ENCODE measurements at places on chromosomes 4 and X.
A peak's percentile ranks its signal among the peaks of the same experiment; 100 is the strongest.

GRCh38 chrX:118437283-118437682 is 58.3 kb upstream of the DOCK11 start:
- DNase-seq, result no peak

GRCh38 chr4:87835197-87835596 is 2.4 kb downstream of the MEPE start:
- no peak for DNase-seq

- DNase-seq, result no peak
Observed at GRCh38 chr4:169295822-169296221, 25.1 kb upstream of the SH3RF1 start.

DNA sequence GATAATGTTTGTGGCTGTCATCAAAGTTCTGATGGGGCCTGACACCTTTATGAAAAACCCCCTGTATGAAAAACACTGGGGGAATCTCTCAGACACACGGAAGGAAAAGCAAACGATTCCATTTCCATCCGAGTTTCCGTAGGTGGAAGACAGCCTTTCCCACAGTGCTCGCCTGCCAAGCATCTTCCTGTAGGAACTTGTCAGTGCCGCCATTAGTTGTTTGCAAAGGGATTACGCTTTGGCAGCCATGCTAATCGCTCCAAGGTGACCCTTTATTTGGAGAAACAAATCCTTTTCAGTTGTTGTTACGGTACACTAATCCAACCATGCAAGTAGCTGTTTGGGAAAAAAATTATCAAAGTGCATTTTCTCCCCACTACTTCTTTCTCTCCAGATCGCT is 44.4 kb upstream of the STOX2 start:
- DNase-seq, result peak; percentile 50

GRCh38 chrX:65508851-65509250 is 25.7 kb downstream of the LAS1L start:
- DNase-seq, result no peak

DNA sequence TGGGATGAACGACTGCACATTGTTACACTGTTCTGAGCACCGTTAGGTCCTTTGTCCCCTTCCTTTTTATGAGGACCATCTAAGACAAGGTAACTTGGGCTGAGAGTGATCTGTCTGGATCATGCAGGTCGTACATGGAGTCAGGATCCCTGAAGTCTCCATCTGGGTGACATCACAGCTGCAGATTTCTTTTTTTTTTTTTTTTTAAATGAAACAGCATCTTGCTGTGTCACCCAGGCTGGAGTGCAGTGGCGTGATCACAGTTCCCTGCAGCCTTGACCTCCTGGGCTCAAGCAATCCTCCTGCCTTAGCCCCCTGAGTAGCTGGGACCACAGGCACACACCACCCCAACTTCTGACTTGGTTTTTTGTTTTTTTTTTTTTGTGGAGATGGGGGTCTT is 16.5 kb downstream of the SHROOM2 start:
- no peak for DNase-seq

DNA sequence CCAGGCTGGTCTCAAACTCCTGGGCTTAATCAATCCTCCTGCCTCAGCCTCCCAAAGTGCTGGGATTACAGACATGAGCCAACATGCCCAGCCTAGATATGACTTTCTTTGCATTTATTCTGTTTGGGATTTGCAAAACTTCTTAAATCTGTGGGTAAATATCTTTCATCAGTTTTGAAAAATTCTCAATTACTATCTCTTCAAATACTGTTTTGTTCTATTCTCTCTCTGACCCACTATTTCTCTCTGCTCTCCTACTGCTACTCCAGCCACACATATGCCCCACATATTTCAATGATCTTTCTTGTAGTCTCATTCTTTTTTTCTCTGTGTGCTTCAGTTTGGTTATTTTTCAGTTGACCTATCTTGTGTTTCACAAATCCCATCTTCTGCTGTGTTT is 205.1 kb downstream of the CHIC2 start:
- no peak for DNase-seq

DNA sequence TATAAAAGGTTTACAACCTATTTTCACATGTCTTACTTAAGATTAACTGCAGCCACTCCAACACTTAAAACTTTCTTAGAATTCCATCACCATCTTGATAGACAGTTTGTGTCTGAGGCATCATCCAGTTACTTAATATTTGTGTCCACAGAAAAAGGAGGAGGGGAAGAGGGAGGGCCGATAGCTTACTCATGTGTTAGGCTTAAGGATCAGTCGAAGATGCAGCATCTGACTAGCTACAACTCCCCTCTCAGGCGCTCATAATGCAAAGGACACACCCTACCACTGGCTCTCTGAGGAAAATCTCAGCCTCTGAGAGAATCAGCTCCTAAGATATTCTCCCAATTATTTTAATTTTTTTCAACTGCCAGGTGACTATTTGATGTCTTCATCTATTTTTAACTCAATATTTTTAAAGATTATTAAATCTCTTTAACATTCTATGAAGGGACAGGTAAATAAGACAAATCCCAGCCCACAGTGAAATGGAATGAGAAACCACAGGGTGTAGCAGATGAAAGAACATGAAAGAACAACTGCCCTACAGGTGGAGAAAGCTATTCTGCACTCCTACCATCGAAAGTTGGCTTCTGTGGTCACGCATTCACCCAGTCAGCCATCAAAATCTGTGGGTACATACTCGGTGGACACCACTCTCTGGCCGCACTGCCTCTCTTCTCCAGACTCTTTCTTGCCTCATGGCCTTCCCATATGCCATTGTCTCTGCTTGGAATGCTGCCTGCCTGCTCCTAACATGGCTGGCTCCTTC is 48.0 kb downstream of the ARAP2 start:
- peak; percentile 16 for DNase-seq

DNA sequence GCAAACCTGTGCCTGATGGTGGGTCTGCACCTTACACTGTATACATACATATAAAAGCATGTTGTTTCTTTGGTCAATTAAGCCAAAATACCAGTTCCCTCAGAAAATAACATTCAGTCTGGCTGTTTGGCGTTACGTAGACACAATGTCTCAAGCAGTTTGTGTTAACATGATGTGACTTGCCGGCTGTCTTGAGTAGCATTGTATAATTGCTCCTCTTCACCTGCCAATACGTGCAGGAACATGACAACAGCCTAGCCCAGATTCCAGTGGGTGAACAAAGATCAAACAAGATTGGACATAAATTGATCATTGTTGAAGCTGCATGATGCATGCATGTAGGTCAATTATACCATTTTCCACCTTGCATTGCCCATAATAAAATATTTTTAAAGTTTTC is 102.3 kb downstream of the F11 start:
- DNase-seq, result peak; percentile 86

DNA sequence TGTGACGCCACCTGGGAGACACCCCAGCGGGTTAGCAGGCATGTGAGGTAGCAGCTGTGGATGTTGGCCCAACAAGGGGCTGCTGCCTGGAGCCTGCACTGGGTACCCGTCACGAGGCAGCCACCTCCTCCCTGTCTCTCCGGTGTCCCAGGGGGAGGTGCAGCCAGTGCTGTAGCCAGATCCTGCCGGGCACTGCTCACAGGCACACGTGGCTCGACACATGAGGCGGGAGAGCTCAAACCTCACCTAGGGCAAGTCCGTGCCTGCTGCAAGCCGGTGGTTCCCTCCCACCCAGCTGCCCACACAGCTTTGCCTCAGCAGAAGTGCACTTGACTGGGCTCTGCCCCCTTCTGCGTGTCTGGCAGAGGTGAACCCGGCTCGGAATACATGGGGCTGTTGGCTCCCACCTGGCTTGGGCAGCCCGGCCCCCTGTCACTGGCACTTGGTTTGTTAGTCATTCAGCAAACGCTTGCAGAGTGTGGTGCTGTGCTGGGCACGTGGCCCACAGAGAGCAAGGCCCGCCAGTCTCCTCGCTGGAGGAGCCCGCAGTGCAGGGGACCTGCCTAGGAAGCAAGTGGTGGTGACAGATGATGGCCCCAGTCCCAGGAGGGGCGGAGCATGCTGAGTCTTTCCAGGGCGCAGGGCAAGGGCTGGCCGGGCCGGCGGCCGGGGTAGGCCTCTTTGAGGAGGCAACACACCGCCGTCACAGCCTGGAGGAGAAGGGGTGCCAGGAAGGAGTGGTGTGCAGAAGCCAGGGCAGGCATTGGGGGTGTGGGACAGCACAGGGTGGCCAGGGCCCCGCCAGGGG is 10.1 kb upstream of the SH3TC1 start:
- DNase-seq, result peak; percentile 95

- no peak for DNase-seq
Observed at GRCh38 chr4:7291372-7292114, 99.2 kb downstream of the SORCS2 start.

GRCh38 chrX:47633689-47634590 is 4.2 kb upstream of the CFP start:
- no peak for DNase-seq

- no peak for DNase-seq
Observed at GRCh38 chr4:101081695-101082369, 265.5 kb downstream of the PPP3CA start.

DNA sequence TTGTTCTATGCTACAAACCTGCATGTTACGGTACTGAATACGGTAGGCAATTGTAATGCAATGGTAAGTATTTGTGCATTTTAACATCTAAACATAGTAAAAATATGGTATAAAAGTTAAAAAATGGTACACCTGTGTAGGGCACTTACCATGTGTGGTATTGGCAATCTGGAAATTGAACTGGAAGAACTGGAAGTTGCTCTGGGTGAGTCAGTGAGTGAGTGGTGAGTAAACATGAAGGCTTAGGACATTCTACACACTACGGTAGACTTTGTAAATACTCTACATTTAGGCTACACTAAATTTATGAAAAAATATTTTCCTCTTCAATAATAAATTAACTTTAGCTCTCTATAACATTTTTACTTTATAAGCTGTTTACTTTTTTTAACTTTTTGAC is 78.9 kb downstream of the RRAGB start:
- no peak for DNase-seq

DNA sequence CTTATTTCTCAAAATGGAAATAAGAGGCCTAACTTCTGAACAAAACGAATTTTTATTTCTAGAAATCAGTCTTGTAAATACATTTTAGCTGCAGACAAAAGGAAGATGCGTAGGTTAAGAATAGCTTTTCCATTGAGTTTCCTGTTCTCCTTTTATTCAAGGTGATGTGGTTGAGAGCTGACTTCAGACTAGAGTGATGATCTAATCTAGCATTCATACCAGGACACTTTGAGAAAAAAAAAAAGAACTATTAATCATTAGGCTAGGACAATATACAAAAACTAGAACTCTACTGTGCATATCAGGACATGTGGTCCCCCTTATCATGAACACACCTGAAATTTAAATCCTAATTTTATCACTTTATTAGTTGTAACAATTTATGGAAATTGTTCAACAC is 884.5 kb upstream of the EPHA5 start:
- no peak for DNase-seq

DNA sequence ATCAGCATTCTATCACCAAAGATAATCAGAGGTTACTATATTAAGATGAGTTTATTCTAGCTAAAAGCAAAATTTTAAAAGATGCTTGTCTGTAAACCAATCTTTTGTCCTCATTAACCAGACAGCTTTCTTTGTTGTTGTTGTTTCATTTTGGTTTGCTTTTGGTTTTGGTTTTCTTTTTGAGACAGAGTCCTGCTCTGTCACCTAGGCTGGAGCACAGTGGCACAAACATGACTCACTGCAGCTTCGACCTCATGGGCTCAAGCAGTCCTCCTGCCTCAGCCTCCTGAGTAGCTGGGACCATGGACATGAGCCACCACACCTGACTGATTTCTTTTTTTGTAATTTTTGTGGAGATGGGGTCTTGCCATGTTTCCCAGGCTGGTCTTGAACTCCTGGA is 102.9 kb downstream of the COX18 start:
- no peak for DNase-seq

GRCh38 chr4:40055863-40056715 is 561 bp upstream of the N4BP2 start:
- no peak for DNase-seq

GRCh38 chrX:21524008-21524407 is 134.1 kb downstream of the KLHL34 start:
- DNase-seq, result no peak

GRCh38 chrX:53003111-53003510 is 44.8 kb upstream of the FAM156A start:
- no peak for DNase-seq

GRCh38 chr4:4226606-4227438 is at the start of gene OTOP1:
TSS of gene OTOP1 (minus strand) at chr4:4226929. CDS start at chr4:4226864, 65 bp downstream.
- DNase-seq, result no peak

- no peak for DNase-seq
Observed at GRCh38 chr4:11079171-11079570, 349.5 kb downstream of the HS3ST1 start.

- DNase-seq, result no peak
Observed at GRCh38 chr4:139736661-139737060, 71.0 kb downstream of the MGST2 start.

GRCh38 chrX:111349101-111349500 is 62.9 kb downstream of the DCX start:
- DNase-seq, result no peak

DNA sequence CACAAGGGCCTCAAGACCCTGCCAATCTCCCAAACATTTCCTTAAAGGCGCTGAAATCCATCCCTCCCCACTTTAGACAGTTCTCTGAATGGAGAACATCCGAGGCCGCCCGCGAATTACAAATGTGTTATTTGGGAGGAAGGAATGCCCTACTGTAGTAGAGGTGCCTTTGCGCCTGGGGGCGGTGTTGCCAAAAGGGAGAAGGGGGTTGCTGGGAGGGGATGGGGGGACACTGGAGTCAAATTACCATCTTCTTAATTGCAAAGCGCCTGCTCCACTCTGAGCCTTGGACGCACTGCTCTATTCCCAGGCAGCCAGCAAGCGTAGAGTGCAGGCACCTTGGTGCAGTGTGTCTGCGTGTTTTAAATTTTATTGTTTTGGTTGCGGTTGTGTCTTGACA is 2.7 kb downstream of the TMEM255A start:
- DNase-seq, result no peak

- DNase-seq, result no peak
Observed at GRCh38 chrX:49876750-49877149, 2.5 kb upstream of the USP27X start.

- DNase-seq, result no peak
Observed at GRCh38 chr4:1777822-1778641, 15.1 kb upstream of the FGFR3 start.

DNA sequence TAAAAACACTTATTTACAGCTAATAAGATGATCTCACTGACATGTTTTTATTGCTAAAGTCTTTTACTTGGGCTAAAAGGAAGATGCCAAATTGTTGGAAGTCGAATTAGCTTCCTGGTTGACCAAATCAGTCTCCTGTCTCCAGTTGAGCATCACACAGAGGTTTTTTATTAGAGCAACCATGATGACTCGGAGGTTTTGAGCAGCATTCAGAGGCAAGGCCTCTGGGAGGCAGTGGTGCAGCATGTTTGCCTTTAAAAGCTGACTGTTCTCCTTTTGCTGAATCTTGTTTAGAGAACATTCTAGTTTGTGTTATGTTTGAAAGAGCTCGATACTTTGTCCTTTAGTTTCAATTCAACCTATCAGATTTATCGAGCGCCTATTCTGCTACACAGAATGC is 2.1 kb downstream of the UCHL1 start:
- DNase-seq, result peak; percentile 31

GRCh38 chr4:100420571-100420970 is 97.3 kb downstream of the EMCN start:
- no peak for DNase-seq

DNA sequence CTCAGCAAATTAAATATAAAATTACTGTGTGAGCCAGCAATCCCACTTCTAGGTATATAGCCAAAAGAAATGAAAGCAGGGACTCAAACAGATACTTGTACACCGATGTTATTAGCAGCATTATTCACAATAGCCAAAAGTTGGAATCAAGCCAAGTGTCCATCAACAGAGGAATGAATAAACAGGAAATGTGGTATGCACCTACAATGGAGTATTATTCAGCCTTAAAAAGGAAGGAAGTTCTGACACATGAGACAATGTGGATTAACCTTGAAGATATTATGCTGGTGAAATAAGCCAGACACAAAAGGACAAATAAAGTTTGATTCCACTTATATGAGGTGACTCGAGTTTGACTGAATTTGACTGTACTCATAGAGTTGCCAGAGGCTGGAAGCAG is 108.3 kb upstream of the DUSP21 start:
- DNase-seq, result no peak

All from epithelial cell of prostate (primary cell).